ENCODE measurements at places on chromosomes 6 and 20.

DNA sequence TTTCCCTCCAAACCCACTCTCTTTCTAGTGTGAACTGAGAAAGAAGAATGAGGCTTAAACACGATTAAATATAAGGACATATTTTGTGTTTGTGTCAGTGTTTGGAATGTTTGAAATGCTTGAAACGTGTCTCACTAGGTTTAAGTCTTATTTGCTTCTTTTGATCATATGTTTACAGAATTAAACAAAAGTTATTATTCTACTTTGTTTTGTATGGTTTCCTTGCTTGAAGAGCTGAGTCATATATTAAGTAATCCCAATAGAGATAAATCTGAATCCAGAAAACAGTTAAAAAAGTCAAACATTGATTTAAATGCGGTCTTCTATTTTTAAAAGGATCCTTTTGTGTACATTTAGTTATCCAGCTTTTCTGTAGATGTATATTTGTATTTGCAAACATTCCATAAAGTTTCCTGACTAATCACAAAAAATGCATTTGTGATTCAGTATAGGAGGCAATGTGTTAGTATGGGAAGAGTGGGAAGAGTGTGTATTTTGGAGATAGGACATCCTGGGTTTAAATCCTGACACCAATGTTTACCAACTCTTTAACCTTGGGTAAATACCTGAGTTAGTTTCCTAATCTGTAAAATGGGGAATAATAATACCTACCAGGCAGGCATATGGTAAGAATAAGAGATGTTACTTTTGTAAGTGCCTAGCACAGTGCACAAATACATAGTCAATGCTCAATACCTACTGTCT, 72.9 kb downstream of the TSBP1 start:
- no peak for DNase-seq

DNA sequence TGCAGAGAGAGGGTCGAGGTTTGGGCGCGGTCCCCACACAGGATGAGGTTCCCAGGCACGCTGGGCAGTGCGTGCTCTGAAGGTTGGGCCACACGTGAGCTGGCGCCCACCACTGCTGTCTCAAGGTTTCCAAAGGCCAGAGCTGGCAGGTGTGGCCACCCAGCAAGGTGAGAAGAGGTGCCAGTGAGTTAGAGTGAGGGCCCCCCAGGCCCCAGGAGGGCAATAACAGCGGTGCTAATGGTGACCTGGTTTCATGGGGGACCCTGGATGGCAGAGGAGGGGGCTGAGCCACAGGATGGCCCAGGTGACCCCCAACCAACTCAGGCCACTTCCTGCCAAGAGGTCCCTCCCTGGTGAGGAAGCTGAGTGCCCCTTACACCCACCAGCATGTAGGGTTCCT, 185.0 kb downstream of the TAF4 start:
- DNase-seq: no peak

DNA sequence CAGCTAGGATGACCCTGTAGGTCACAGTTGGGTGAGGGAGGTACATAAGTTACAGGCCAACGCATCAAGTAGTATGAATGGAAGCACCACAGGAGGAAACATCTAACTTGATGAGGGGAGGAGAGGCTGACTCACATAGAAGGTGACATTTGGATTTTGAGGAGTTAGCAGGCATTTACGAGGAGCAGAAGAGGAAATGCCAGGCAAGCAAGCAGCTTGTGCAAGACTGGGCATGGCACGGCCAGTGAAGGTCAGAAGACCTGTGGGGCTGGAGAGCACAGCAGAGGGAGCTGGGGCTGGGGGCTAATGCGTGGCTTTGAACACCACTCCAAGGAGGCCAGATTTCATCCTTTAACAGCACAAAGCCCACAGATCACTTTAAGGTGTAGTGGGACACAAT, 37.8 kb downstream of the MUC22 start:
- no peak for DNase-seq

GRCh38 chr20:62310757-62311121, 7.9 kb downstream of the ADRM1 start:
- no peak for DNase-seq

DNA sequence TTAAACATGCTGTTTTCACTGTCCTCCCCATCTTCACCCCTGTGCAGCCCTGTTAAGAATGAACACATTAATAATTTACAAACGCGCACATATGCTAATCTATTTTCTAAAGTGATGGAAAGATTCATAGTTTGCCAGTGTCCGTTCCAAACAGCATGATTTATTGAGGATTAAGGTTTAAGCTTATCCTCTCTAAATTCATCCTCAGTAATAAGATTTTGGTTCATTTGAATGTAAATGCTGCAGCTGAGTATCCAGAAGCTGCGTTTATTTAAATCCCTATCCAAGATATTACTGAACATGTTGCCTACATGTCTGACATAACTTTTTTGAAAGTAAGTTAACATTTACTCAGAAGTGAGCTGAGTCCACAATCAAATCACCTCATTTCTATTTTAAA, 42.8 kb upstream of the FAM135A start:
- no peak for DNase-seq

DNA sequence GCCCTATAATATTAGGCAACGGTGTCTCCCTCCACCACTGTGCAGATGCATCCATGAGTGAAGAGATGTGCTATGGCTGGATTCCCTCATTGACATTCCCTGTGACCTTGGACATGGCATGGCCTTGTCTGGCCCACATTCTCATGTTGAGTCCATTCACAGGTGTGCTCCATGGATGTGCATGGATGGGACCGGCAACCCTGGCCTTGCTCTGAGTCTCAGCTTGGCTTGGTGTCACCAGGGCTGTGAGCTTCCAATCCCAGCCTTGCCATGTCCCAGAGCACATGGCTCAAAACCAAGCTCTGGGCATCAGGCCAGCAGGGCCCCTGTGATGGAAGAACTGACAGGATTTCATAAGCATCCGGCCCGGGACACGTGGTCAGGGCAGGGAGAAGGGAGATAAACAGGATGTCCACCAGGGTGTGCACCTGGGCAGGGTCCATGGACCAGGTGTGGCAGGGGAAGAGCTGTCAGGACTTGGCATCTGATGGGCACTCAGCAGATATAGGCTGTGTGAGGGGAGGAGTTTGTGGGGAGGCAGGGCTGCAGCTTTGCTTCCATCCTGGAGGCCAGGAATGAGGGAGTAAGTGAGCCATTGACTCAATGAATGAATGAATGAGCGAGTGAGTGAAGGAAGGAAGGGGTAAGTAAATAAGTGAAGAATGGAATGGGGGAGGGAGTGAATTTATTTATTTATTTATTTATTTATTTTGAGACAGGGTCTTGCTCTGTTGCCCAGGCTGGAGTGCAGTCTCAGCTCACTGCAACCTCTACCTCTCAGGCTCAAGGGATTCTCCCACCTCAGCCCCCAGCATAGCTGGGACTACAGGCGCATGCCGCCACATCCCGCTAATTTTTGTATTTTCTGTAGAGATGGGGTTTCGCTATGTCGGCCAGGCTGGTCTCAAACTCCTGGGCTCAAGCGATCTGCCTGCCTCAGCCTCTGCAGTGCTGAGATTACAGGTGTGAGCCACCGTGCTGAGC, 15.7 kb downstream of the NRSN2 start:
- DNase-seq: no peak

GRCh38 chr6:113647143-113647889, 209.8 kb upstream of the MARCKS start:
- no peak for DNase-seq

All from stimulated activated CD8-positive, alpha-beta memory T cell treated with anti-CD3 and anti-CD28 coated beads, Interleukin-2, amount 100 ng/mL, for 1 hour (primary cell).